Amygdala (tissue), 56 donors: ENCODE measurements at places on chromosomes 6 and 20.

DNA sequence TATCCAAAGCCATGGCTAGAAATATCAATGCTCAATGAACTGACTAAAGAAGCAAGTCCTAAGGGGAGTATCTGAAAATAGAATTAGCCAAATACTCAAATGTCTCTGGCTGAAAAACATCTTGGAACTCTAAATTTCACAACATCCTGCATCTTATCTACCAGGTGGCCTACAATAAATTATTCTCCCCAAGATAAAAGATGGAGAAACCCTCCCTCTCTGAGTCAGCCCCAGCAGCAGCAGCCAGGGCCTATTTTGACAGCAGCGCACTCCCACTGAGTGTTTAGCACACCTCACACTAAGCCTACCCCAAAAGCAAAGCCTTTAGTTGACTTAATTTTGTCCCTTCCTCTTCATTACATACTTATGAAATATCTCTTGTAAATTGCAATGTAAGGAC, 5.9 kb downstream of the CALHM6 start:
- DNase-seq, result no peak

- no peak for DNase-seq
Measured at GRCh38 chr6:120211955-120212792, 862.6 kb upstream of the MAN1A1 start.

- no peak for DNase-seq
Measured at GRCh38 chr6:21601932-21602390, 8.4 kb downstream of the SOX4 start.

GRCh38 chr20:3783068-3783489, 1.8 kb upstream of the SPEF1 start:
- no peak for DNase-seq

DNA sequence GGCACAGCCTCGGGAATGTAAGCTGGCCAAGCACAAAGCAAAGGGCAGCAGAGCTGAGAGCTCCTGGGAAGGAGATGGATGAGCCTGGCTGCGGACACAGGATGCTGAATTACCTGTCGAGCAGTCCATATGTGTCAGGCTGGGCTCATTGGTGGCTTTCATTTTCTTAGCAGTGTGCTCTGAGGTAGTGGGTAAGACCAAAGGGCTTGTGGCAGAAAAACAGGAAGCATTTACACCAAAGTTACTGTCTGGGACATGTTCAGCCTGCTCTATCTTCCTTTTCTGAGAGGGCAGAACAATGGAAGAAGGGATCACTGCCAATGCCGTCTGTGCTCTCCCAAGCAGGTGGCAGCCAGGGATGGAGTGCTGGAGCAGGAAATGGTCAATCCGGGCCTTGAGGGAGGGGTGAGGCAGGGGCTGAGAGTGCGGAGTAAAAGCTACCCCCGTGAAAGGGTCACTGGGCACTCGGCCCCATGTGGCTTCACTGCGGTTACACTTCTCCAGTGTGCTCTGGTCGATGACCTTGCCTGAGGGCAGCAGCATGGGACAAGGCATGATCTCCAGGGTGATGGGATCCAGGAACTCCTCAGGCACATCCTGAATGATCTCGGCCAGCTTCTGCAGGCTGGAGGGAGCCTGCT, 36.9 kb upstream of the AVP start:
- DNase-seq, result no peak

- no peak for DNase-seq
Measured at GRCh38 chr6:116022841-116023445, 37.7 kb downstream of the FRK start.

DNA sequence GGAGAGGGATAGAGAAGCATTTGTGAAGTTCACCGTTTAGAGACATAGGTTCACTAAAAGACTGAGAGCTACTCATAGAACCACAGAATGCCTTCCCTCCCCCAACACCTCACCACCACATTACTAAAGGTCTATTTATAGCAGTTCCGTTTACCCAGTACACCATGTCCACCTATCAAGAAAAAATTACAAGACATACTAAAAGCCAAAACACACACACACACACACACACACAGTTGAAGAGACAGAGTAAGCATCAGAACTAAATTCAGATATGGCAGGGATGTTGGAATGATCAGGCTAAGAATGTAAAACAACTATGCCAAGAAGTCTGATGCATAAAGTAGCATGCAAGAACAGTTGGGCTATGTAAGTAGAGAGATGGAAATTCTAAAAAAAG, 52.3 kb downstream of the SLC22A3 start:
- DNase-seq, result no peak

DNA sequence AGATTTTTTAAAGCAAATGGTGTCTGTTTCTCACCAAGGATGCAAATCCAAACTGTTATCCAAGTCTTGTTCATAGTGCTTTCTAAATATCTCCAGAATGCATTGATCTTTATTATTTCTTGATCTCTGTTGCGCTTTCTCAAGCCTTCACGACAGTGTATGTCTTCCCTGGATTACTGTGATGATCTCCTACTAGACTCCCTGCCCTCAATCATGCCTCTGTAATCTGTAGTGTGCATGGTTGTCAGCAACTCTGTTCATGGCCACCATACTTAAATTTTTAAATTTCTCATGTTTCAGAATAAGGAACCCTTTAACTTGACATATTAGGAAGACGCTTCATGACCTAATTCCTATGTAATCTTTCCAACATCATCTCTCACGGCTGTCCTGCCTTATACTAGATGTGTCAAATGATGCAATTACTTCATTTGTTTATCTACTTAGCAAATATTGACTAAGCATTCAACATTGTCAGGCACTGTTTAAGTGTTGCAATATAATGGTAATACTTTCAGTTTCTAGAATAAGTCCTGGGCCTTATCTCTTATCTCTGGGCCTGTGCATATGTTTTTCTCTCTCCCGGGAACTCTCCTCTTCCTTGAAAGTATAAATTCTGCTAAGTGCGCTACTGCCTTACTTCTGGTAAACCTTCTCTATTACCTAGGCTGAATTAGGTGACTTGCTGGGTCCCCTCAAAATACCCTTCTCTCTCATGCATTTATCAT, 25.6 kb upstream of the AHI1 start:
- DNase-seq, result no peak
